ENCODE measurements at places on chromosomes 12 and 14.
A peak's percentile ranks its signal among the peaks of the same experiment; 100 is the strongest.

- DNase-seq: no peak
Observed at GRCh38 chr12:84016956-84017355, 895.6 kb downstream of the SLC6A15 start.

DNA sequence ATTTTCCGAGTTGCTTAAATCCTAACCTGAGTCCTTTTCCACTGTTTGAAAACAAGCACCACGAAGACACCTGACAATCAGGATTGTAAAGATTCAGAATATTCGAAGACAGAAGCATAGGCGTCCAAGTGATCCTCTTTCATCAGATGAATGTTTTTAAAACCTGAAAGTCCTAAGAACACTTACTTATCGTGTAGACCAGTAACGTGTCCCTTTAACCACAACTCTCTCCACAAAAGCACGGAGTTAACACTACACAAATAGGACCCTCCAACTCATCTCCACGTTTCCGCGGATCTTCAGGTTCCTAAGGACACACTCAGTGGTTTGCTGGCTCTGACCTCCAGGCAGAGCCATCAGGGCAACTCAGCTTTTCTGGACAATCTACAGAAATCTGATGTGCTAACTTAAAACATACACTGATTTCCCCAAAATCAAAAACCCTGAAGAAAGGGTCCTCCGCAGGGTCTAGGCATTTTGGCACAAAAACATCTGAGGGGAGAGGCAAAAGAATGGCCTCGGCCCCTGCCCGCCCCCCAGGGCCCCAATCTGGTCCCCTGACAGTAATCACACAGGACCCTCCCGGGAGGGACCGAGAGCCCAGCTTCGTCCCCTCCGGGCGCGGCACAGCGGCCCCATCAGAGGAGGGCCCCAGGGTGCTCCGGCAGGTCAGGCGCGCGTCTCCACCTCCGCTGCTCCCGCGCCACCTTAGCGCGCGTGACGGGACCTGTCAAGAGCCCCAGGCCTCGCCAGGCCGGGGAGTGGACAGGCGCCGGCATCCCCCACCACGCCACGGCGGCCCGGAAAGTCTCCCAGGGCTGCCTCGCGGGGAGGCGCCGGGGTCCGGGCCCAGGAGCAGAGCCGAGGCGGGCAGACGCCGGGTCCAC is 925 bp downstream of the DICER1 start:
- DNase-seq: peak; percentile 50

DNA sequence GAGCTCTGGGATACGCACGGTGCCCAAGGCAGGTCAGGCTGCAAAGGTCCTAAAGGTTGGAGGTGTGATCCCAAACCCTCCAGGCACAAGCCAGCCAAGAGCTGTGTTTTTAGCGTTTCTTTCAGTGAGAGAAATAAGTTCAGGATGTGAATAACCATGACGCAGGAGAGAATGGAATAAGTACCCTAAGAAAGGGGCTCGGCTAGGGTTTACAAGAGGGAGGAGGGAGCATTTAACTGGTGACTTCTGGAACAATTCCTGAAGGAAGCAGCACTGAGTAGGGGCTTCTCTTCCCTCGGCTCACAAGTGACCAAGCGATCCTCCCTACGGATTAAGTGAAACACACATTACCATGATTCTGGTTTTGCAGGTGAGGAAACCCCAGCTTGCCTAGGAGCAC is 29.4 kb downstream of the SSH1 start:
- DNase-seq: no peak

- DNase-seq: no peak
Observed at GRCh38 chr12:110277530-110278254, 3.4 kb upstream of the ATP2A2 start.

GRCh38 chr14:51209457-51209856 is 30.6 kb upstream of the TMX1 start:
- DNase-seq: no peak

GRCh38 chr14:99612071-99612737 is 8.2 kb upstream of the CCDC85C start:
- peak; percentile 30 for DNase-seq

GRCh38 chr12:128513831-128514230 is 246.9 kb downstream of the TMEM132C start:
- DNase-seq: no peak

- no peak for DNase-seq
Observed at GRCh38 chr14:75323571-75323970, 44.9 kb downstream of the FOS start.

DNA sequence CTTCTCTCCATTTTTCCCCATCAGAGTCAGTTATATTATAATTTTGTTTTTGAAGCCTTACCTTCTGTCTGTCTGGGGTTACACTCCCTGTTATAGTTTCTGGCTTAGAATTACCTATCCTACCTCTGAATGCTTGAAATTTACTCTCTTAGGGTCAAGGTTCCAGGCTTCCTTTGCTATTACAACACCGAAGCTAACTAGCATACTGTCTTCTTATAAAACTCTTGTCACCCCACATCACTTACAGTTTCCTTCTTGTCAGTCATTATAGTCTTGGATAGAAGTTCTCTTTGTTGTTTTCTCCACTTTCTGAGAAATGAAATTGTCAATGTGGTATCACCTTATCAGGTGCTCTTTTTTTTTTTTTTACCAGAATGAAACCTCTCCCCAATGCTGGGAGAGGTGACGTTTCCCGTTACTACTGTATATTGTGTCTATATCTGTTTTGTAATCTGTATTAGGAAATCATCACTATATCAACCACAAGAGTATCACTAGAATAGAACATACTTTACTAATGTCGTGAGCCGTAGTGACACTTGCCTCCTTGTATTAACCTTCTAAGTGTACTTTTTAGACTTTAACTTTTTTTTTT is 69.2 kb upstream of the PSMA6 start:
- no peak for DNase-seq

DNA sequence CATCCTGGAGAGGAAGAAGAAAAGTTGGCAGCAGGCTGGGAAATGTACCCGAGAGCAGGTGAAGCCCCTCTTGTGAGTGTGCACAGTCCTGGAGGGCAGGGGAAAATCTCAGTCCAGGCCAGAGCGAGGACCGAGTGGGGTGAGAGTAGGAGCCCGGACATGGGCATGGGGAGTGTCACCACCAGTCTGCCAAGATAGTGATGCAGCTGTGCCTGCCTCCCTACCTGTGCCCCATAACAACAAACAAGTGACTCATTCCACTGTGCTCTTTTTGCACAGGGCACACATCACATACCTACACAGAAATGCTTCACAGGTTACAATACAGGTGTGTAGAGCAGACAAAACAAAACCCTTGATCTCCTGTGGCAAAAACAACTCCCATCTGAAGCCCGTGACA is 205.9 kb upstream of the PELI2 start:
- DNase-seq: no peak

DNA sequence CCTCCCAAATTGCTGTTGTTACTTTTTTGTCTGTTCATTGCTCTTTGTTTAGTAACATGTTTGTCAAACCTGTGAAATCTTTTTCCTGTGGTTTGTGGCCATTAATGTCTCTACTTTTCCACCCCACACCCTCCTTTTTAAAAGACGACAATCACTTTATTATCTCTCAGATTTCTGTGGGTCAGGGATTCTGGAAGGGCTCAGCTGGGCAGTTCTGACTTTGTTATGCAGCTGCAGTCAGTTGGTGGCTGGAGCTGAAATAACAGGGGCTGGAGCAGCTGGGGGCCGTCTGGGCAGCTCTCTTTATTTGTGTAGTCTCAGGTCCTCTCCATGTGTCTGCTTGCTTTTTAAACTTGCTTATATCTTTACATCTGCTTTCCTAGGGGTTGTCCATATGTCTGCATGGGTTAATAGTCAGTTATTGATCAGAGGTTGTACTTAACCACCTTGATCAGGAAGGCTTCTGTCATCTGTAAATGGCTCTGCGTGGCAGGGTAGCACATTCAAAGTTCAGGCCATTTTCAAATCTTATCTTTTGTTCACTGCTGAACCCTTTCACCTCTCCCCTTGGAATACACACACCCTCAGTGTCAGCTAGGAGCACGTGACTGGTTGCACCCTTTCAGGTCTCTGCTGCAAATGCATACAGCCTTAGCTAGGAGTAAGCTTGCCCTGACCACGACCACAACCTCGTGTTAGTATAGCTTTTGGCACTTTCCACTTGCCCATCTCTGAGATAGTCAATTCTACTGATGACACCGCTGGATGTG is 27.9 kb downstream of the BORCS5 start:
- DNase-seq: peak; percentile 80

DNA sequence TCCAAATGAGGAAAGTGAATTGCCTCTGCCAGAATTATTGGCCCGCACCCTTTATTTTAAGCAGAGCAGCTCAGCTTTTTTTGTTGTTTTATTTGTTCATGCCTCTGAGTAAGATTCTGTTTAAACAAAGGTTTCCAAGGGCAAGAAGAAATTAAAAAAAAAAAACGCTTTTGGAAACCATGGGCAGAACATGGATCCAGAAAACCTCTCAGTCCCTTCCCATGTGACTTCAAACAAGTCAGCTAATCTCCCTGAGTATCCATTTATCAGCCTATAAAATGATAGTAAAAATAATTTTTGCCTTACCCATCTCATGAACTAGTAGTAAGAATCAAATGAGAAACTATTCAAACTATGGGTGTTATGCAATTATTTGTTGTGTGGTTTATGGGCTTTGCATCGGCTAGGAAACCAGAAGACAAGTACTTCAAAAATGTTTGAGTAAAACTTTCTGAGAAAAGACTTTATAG is 27.6 kb downstream of the KITLG start:
- no peak for DNase-seq

DNA sequence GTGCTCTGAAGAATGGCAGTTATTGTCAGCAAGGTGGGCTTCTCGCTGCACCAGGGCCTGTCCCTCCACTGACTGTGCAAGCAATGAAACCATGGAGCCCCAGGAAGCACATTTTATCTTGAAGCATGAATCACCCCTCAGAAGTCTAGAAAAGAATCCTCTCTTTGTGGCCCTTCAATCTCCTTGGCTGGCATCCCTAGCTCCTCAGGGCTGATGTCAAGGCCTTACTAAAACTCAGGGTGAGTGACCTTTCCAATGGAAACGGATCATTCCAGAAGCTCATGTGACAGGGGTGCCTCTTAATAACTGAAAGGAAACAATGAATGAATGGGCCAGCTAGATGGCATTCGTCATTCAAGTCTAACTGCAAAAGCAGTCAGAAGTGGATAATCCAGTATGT is 22.3 kb upstream of the PLEKHH1 start:
- no peak for DNase-seq
